Activated naive CD4-positive, alpha-beta T cell (primary cell): ENCODE measurements at places on chromosomes 2 and 18.

- no peak for DNase-seq
Measured at GRCh38 chr2:98727369-98728087, 3.4 kb downstream of the MGAT4A start.

GRCh38 chr2:146776596-146776995 is 1068.2 kb upstream of the ACVR2A start:
- no peak for DNase-seq

- no peak for DNase-seq
Measured at GRCh38 chr2:44740678-44741077, 200.8 kb upstream of the SIX3 start.

GRCh38 chr2:35447215-35447614 is 908.4 kb upstream of the CRIM1 start:
- DNase-seq = no peak

- no peak for DNase-seq
Measured at GRCh38 chr2:224524657-224525056, 60.5 kb downstream of the CUL3 start.

GRCh38 chr2:72915907-72916742 is 1.2 kb upstream of the EMX1 start:
- DNase-seq = no peak

DNA sequence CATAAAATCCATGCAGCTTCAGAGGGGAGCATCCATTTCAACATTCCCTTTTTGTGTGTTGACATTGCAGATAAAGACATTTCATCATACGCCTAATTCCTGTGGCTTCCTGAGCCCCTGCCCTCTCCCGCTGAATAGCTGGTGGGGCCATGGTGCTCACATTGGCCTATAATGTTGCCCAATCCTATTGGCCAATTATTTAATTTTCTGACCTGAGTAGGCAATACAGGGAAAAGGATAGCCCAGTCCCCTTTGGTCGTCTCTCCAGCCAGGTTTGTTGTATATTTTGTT is 163.8 kb upstream of the MYCN start:
- DNase-seq = no peak

GRCh38 chr2:105636109-105636740 is 108.5 kb upstream of the NCK2 start:
- DNase-seq = no peak

GRCh38 chr18:55546851-55547704 is 40.9 kb downstream of the TCF4 start:
- no peak for DNase-seq

GRCh38 chr2:105112345-105112744 is 74.5 kb downstream of the MRPS9 start:
- DNase-seq = no peak

- DNase-seq = no peak
Measured at GRCh38 chr2:100691846-100692245, 128.1 kb upstream of the NPAS2 start.

- DNase-seq = no peak
Measured at GRCh38 chr2:223537651-223538601, 64.2 kb downstream of the SCG2 start.

- DNase-seq = no peak
Measured at GRCh38 chr2:12592296-12592695, 124.4 kb upstream of the TRIB2 start.

GRCh38 chr2:170972296-170973224 is 43.5 kb downstream of the GORASP2 start:
- DNase-seq = no peak

DNA sequence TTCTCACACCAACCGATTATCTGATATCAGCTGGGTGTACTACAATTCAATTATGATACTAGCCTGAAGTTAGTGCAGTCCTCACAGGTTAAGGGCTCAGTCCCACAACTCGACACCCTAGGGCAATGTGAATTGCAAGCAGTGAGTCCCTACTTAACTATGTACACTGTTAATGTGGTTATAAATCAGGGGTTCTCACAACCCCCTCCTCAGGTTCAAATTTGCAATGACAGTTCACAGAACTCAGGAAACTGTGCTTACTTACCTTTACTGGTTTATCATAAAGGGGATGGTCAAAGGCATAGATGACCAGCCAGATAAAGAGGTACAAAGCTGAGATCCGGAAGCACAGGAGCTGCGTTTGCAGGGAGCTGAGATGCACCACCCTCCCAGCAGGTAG is 1379.1 kb upstream of the CDH2 start:
- no peak for DNase-seq

DNA sequence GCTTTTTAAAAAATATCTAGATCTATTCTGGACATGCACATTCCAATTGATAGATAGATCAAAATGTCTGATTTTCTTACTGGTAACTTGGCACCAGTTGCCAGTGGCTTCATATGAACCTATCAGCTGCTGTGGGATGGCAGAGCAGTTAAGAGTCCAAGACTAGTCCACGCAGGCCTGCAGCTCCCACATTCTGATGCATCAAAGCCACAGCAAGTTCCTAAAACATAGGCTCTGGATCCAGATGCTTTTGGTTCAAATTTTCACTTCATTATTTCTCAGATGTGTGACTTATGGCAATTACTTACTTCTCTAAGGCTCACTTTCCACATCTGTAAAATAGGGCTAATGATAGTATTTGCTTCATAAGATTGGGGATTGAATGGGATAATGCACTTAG is 48.0 kb upstream of the CYP1B1 start:
- DNase-seq = no peak

- no peak for DNase-seq
Measured at GRCh38 chr2:221818616-221819320, 246.7 kb upstream of the EPHA4 start.

DNA sequence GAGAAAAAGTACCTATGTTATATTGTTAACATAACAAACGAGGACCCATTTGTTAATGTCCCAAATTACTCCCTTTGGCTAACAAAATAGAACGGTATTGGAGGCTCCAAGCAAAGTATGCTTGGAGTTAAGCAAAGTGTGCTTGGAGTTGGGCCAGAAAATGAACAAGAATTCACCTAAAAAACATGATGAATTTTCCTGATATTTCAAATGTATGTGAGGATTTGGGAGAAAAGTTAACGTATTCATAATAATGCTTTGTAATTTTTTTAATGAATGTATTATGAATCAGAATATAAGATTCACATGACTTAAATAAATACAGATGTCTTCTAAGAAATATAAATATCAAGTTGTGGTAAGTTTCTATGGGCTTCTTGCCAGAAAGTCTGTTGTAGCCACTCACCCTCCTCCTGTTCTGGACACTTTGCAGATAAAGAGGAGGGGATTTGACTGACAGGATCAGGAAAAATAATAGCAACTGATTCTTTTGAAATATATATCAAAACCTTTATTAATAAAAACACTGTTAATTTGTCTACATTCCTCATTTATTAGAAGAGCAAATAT is 423.7 kb upstream of the MMADHC start:
- DNase-seq = no peak

GRCh38 chr2:207123776-207124391 is 41.9 kb downstream of the KLF7 start:
- no peak for DNase-seq

GRCh38 chr2:63047321-63048279 is 3.0 kb upstream of the OTX1 start:
- no peak for DNase-seq

- no peak for DNase-seq
Measured at GRCh38 chr2:157486596-157487270, 42.8 kb upstream of the CYTIP start.

DNA sequence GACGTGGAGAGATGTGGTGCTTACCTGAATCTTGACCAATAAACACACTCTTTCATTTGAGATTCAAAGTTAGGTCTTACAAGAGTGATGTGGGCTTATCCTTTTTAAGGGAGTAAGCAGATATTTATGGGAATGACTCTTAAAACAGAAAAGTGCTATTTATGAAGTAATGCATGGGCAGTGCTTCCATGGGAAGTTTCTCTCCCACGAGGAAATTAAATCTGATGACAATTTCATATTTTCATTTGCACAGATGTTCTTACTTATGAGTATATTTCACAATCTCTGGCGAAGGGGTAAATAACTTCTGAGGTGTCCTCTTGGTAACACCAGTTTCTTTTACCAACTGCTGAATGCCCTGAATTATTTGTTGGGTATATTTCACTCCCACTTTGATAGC is 21.0 kb downstream of the PNPT1 start:
- DNase-seq = no peak

- DNase-seq = no peak
Measured at GRCh38 chr2:227739351-227739750, 6.3 kb upstream of the SCYGR8 start.

- no peak for DNase-seq
Measured at GRCh38 chr2:30351116-30351515, 95.9 kb upstream of the LCLAT1 start.

DNA sequence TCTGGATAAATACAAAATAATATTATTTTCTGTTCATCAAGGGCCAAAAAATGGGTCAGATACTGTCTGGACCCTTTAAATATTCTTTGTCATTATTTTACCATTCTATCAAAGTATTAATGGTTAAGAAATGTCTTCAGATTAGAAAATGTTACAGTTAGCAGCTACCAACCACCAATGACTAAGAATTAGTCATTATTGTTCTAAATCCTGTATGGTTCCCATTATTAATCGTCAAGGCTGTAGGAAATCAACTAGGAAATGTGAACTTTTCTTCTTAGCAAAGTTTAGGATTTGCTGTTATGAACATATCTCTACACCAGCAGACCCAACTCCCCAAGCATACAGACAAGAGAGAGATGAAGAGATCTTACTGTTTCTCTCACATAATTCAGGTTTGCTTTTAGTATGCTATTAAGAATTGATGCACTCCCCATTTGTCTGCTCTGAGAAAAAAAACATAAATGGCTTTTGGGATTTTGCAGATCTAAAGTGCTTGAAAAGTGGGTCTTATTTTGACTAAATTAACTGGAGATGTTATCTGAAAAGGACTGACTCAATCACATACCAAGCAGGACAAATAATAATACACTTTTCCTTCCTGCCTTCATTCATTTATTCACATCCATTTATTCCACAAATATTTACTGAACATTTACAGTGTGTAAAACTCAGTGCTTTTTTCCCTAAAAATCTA is 147.7 kb downstream of the PPP1R1C start:
- DNase-seq = no peak

GRCh38 chr18:40985436-40985835 is 969.6 kb upstream of the PIK3C3 start:
- DNase-seq = no peak

DNA sequence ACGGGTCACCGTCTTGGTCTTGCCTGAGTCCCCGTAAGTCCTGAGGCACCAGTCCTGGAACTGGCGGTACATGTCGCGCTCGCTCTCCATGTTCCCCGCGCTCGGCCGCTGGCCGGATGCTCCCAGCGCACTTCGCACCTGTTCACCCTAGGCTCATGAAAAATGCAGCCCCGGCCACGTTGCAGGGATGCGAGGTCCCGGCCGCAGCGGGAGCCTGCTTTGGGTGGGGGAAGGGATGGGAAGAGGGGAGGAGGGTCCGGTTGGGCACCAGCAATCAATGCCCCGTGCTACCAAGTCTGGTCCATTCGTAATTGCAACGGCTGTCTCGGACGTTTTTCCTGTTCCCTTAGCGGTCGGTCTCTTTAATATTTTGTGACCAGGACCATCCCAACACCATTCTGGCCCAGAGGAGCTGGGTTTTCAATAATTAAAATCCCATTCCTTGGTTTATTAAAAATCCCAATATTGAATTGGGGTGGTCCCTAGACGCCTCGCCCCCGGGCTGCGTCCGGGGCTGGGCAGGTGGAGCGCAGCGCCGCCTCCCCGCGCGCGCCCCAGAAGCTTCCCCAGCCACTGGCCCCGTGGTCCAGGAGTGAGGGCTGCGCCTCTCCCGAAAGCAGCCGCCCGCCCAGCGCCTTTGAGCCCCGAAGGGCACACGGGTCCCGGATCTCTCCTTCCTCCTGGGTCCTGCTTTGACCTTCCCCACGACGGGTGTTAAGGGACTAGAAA is 1.4 kb downstream of the NOL4 start:
- DNase-seq = no peak

DNA sequence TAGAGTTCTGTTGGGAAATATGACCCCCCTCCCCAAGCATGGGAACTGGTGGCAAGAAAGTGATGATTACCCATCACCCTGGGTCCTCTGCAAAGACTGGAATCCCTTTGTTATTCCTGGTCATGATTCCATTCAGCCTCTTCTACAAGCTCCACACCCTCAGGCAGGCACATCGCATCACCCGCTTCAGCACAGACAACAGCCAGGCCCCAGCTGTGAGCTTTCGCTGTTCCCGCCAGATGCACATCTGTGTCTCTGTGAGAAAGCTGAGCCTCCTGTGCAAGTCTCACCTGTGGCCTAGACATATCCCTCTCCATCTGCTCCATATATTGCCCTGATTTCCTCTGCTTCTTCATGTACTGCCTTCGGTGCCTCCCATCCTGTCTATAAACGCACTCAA is 368.0 kb upstream of the RAB6C start:
- DNase-seq = no peak

DNA sequence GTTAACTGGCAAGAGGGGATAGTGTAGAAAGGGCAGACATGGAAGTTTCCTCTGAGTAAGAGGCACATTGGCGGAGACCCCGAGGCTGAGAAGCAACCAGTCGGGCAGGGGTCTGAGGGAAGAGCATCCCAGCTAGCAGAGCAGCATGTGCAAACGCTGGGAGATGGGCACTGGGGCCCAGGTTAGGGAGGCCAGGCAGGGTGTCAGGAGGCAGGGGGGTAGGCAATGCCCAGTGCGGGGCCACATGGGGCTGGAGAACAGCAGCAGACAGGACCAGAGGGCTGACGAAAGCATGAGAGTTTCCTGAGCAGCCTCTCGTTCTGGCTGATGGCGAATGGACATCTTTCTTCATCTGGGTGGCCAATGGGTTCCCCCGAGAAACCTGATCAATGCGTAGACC is 88.2 kb downstream of the INPP5D start:
- DNase-seq = no peak

GRCh38 chr2:98552499-98553179 is 55.7 kb downstream of the COA5 start:
- DNase-seq = no peak

DNA sequence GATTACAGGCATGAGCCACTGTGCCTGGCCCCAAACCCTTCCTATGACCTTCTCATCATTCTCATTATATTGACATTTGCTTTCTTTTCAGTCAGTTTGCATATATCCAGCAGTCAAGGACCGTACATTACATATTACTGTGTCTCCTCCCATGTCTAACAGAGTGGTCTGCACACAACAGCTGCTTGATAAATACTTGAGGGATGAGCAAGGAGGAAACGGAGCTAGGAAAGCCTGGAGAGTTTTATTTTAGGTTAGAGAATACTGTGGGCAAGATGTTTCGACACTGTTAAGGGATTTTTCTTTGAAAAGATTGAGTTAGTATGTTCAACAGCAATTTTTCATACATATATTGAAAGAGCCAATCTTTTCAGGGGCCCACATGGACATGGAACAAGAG is 76.2 kb upstream of the CHRNA1 start:
- DNase-seq = no peak

DNA sequence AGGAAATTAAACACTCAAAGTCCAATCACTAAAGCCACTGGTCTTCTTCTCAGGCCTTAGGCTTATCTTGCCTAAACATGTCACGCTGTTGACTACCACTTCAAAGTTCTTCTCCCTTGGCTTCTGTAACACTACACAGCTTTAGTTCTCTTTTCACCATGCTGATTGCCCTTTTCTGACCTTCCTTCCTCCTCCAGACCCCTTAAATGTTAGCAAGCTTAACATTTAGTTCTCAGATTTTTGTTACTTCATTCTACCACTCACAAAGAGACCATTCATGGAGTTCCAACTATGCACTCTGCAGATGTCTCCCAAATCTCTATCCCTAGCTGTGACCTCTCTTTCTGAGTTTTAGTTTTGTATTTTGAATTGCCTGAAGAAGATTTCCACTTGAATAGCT is 64.4 kb downstream of the TTC21B start:
- DNase-seq = no peak

- no peak for DNase-seq
Measured at GRCh38 chr2:201420442-201421113, 30.7 kb downstream of the TRAK2 start.

GRCh38 chr18:72325307-72325706 is 218.8 kb downstream of the CBLN2 start:
- no peak for DNase-seq
